Activated naive CD4-positive, alpha-beta T cell treated with anti-CD3 and anti-CD28 coated beads, Interleukin-2, amount 50 U/mL, for 72 hours (primary cell): ENCODE measurements at places on chromosomes 5 and 9. TPM values are rescaled to one million over a fixed set of nuclear protein-coding genes. Genes with fewer than 3 reads are reported as not detected.

TMEM8B gene
- 11.2 TPM for total RNA-seq

DNA sequence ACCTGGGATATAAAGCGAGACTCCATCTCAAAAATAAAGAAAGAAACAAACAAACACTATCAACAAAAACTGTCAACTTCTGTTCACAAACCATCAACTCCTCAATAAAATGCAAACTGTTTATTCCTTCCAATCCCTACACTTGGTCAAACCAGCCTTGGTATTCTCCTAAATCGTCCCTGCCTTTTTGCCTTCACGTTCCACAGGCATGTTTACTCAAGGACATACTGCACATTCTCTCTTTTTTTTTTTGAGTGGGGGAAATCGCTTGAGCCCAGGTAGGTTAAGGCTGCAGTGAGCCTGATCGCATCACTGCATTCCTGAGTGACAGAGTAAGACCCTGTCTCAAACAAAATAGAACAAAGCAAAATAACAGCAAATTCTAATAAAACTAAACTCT, 13.0 kb downstream of the UBAP2 start:
- no peak for DNase-seq

DNA sequence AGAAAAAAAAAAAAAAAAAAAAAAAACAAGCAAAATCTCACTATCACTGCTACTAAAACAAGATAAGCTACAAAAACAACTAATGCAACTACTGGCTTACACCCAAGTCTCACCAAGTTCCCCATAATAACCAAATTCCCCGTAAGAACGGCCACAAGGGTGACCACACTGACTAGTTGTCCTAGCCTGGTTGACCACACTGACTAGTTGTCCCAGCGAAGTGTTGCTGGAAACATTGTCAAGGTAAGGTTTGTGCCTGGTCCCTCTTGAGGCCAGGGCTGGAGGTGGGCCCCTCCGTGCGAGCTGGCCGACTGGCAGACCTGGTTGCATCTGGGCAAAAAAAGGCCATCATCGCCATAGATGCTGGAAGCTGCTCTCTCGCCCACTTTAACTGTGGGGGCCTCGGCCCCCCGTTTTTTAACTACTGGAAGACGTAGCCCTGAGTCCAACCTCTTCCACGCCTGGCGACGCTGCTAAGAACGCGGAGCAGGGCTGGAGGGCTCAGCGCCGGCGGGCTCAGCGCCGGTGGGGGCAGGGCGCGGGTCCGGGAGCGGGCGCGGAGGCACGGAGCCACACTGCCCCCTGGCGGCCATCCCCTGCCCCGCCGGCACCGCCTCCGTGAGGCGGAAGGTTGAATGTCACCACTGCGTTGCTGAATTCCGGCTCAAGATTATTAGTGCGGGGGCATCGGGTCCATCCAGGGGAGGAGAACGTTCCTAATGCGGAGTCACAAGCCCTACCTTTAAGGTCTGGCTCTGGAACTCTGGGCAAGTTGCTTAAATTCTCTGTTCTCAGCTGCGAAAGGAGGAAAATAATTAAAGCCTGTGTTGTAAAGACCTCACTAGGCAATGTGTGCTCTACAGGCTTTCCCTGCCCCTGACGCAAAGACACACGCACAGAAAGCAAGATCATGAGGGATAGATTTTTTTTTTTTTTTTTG, 84.0 kb downstream of the HSD17B3 start:
- DNase-seq: peak; percentile 88

DNA sequence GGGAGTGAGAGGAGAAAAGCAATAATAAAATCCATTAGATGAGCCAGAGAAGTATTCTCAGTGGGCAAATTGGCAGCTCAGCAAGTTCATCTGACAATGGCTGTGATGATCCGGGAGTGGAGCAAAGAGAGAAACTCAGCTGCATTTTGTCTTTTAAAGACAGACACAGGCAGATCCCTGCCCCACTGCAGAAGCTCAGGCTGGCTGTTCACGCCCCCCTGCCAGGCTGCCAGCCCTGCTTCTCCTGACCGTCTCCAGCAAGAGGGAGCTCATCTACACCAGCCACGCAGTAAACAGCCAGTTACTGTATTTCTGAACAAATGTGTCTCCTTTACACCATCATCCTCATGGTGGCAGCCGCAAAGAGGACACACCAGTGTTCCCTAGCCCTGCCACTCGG, 114.3 kb upstream of the SARDH start:
- DNase-seq: no peak

IL31RA gene
- total RNA-seq: 0.89 TPM

DNA sequence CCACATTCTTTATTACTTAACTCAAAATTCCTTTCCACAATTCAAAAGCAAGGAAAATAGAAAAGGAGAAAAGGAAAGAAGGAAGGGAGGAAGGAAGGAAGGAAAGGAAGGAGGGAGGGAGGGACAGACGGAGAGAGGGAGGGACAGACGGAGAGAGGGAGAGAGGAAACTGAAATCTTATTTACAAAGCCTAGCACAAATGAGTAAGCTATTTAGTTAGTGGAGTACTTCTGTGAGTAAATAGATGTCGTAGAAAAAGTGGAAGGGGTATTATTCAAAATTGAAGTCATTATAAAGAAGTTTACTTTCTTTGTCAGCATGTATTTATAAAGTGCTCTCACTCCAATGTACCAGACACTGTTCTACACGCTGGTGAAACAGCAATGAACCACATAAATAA, 177.9 kb downstream of the CETN3 start:
- no peak for DNase-seq

AHRR gene
- 38.3 TPM for total RNA-seq

DNA sequence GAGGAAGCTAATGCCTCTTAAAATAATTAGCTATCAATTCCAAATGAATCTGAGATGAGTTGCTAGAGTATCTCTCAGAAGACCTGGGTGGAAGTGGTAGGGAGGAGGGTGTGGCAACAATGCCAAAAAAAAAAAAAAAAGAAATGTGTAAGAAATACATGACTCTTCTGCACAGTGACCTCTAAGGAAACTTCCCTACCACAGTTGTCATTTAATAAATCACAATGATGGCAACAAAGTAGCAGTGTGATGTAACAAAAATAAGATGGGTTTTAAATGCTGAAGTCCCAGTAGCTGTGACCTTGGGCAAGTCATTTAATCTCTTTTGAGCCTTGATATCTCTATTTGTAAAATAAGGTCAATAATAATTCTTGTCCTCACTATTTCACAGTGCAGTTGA, 7.2 kb downstream of the FOXD1 start:
- no peak for DNase-seq

SHISAL2B gene
- total RNA-seq: not detected

DNA sequence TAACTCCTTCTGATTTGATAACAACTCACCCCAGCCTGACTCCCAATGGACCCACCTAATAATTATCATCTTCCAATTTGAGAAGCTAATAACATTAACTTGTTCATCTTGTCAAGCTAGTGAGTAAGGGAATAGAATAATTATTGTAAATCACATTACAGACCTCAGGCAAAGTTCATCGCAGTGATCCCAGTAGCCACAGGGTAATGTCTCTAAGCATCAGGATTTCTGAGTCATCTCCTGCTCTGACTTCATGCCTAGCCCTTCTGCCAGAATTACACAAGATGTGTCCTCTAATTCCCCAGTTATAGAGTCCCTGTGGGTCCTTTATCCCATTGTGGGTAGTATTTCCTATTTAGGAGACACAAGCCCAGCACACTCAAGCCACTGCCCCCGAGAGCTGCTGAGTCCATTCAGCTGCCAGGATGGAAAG, 365.7 kb downstream of the DEPDC1B start:
- DNase-seq: no peak

DNA sequence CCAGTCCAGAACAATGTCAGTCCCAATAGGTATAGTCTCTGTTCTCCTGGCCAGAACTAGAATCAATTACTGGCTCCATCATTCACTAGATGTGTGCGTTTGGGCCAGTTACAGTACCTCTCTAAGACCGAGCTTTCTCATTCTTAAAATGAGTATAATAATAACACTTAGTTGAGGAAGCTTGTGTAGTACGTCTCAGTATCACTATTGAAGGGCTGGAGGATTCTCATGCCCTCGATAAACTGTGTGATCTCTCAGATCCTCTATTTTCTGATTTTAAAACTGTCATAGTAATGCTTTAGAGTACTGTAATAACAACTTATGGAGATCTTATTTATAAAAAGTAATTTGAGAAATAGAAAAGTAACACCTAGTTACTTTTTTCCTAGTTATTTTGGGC, 50.7 kb downstream of the CDKN2A start:
- DNase-seq: no peak

- no peak for DNase-seq
Measured at GRCh38 chr5:64767959-64768357, 533 bp downstream of the SREK1IP1 start.

GRCh38 chr5:134083517-134083916, 31.0 kb upstream of the TCF7 start:
- DNase-seq: no peak

- DNase-seq: no peak
Measured at GRCh38 chr5:12277504-12278192, 373.4 kb upstream of the CTNND2 start.

GRCh38 chr9:128689820-128690683, 1.0 kb downstream of the SET start:
- no peak for DNase-seq
